Prostate gland (tissue), 2 donors: ENCODE measurements at places on chromosomes 1 and 21.
A peak's percentile ranks its signal among the peaks of the same experiment; 100 is the strongest.

DNA sequence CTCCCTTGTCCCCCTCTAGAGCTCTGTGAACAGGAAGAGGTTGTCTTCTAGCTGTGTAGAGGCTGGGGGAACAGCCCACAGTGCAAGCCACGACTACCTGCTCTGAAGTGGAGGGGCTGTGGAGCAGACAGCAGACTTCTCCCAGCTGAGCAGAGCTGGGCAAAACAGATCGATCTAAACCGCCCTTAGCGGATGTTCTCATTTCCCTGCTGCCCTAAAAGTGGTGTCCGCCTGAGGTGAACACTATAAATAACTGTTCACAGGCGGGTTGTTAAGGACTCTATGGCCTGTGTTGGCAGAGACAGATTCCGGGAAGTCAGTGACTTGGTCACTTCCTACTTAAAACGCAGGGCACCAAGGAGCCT lies 203.2 kb downstream of the RHOU start:
- no peak for DNase-seq

DNA sequence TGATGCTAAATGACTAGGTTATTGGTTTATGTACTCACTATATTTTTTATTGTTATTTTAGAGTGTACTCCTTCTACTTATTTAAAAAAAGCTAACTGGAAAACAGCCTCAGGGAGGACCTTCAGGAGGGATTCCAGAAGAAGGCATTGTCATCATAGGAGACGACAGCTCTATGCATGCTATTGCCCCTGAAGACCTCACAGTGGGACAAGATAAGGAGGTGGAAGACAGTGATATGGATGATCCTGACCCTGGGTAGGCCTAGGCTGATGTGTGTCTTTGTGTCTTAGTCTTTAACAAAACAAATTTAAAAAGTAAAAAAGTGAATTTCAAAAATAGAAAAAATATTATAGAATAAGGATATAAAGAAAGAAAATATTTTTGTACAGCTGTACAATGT lies 155.7 kb upstream of the CD34 start:
- DNase-seq, result no peak

- no peak for DNase-seq
These were observed 584 bp upstream of the C1orf141 start for GRCh38 chr1:67135354-67135753.

- no peak for DNase-seq
These were observed 22.9 kb downstream of the SAMSN1 start for GRCh38 chr21:14523234-14523633.

DNA sequence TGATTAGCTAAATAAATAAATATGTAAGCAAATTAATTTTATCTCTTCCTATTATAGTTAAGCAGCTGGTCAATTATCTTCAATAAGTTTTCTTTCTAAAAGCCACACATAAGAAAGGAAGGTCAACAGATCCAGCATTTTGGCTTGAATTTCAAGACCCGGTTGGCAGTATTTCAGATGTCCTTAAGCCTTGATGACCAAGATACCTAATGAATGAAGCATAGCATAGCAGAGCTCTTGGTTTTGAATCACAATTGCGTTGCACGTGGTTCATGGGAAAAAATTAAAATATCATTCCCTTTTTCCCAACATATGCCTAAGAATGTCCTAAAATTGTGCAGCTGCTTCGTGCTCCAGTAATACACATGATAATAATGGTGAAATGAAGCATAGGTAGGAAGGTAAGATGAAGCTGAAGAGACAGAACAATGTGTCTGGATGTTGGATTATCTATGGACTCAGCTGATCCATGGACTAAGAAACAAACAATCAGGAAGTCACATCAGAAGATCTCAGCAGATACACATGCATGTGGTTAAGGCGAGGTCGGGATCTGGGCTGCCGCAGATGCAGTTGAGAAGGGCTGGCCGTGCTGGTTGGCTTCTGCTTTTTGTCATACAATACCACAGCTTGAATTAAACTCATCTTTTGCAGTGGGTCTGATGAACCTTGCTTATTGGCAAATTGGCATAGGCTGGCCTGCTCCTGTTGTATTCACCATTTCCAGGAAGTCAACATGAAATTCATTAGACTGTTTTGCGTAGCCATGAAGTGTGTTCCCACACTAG lies 284.9 kb upstream of the RUNX1 start:
- DNase-seq, result no peak

DNA sequence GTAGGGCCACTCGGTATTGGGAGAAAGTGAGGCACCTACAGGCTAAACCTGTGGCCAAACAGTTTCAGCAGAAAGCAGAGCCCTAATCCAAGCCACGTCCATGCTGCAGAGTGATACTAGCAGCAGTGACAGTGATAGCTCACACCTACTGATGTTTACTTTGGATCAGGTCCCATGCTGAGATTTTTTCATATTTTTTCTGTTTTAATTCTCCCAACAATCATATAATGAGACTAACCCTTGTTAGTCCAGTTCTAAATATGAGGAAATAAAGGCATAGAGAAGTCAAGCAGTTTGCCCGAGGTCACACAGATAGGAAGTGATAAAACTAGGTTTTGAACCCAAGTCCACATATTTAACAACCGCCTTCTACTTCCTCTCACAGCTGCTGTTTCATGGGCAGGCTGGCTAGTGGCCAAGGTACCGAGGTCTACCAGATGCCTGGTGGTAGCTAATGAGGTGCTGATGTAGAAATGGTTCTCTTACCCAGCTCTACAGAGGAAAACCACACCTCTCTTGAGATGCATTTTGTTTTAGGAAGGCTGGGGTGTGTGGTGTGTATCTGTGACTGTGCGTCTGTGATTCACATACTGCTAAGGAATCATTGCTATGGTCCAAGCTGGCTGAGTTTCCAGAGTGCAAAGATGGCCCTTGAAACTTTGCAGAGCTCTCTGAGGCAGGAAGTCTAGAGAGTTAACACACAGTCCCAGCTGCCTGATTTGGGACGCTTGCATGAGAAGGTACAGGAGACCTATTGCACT lies 80.3 kb upstream of the ARTN start:
- no peak for DNase-seq

DNA sequence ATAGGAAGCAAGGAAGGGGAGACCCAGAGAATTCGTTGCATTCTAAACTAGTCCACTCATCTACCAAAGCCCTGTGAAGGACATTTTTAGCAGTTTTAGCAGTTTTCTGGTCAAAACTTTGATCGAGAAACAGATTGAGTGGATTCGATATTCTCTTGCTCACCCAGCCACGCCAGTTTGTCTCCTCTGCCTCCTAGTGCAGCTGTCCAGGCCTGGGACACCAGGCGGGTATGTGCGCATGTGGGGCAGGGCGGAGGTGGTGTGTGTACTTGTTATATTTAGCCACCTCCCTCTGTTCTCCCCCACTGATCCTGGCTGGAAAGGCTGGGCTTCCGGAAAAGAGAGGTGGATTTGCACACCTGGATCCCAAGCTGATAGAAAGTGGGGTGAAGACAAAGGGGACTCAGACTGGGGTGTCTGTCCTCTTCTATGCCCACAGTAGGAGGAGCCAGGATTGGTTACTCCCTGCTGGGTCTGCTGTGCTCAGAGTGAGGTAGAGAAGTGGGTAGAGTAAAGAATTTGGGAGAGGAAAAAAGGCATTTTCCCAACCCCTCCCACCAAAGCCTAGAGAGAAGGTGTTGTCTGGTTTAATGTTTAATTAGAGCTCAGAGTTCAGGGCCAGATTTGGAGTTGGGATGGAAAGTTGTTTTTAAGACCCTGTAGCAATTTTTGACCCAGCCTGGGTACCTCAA lies 3.8 kb downstream of the LMNA start:
- DNase-seq, result peak; percentile 86

DNA sequence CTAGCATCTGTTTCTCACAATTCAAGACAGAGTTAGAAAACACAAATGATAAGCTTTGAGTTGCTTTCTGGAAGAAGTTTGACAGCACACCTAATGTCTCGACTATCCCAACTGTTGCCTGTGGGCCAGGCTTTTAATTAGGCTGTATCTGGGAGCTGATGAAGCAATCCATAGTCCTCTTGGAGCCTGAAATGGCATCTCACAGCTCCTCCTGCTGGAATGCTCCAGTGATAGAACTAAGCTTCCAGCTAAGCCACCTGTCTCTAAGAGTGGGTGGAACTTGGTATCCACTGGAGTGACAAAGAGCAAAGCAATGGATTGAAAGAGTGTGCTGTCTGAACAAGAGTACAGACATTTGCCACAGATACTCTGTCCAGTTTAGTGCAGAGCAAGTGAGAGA lies 605.3 kb upstream of the NR5A2 start:
- DNase-seq, result no peak

GRCh38 chr1:205491794-205492193 lies 12.7 kb upstream of the CDK18 start:
- DNase-seq, result no peak

DNA sequence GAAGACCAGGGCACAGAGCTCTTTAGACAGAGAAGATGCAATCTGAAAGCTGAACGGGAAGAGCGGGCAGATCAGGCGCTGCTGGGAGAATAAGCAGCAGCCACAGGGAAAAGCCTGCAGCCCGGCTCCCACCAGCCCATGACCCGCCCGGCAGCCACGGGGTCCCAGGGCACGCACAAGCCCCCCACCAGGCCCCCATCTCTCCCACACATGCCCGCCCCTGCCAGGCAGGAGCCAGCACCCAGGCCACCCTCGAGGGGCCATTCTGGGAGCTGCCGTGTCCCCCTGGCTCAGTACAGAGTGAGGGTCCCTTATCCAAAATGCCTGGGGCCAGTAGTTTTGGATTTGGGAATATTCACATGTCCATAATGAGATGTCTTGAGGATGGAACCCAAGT lies 16.3 kb downstream of the SLC19A1 start:
- DNase-seq, result no peak

DNA sequence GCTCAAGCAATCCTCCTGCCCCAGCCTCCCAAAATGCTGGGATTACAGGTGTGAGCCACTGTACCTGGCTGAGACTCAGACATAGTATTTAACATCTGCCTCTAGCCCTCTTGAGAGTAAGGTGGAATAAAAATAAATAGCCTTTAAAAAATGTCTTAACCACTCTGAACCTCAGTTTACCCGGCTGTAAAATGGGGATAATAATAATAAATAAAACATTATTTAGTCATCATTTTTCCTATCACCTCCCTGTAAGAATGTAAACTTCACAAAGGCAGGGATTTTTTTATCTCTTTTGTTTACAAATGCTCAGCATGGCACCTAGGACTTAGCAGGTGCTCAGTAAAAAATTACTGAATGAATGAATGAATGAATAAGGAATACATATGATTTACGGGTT lies 17.2 kb downstream of the EPHB2 start:
- no peak for DNase-seq

GRCh38 chr1:76615253-76616035 lies 251.8 kb upstream of the ST6GALNAC5 start:
- DNase-seq, result no peak

GRCh38 chr21:42308161-42308913 lies 6.9 kb downstream of the TFF3 start:
- no peak for DNase-seq

DNA sequence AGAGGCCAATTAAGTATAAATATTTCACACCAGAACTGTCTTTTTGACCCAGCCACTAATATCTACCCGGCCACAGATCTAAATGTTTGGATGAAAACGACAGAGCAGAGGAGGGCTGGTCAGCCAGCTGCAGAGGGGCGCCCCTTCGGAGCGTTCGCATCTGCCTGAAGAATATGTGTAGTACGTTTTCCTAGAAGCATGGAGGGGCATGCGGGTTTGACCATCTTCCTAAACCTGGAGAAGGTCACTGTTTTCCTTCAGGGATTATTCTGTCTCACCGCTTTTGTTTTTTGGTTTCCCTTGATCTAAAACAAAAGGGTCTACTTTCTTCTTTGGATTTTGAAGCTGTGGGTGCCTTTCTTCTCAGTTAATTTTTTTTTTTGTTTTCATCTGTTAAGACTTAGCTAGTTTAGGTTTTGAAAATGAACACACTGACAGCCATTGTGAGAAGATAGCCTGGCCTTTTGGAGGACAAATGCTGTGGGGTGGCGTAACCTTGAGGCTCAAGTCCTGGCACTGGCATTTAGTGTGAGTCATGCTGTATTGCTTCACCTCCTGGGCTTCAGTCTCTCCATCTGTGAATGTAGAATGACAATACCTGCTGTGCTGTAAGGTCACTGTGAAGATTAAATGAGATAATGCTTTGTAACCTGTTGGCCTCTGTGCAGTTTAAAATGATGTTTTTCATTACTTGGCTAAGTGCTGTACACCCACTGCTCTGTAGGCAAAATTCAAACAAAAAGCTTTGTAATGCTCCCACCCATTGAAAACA lies 74.1 kb upstream of the IRF2BP2 start:
- DNase-seq, result peak; percentile 57

- DNase-seq, result no peak
These were observed 54.7 kb upstream of the ARTN start for GRCh38 chr1:43878854-43879253.

DNA sequence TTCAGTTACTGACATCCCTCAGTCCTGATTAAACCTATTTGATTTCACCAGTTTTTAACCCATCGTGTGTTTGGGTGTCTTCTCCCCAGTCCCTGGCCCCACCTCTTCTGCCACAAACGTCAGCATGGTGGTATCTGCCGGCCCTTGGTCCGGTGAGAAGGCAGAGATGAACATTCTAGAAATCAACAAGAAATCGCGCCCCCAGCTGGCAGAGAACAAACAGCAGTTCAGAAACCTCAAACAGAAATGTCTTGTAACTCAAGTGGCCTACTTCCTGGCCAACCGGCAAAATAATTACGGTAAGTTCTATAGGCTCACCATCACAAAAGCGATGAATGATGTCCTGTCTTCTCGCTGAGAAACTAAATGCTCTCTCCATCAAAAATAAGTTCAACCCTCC lies 28.7 kb downstream of the NBPF3 start:
- no peak for DNase-seq

DNA sequence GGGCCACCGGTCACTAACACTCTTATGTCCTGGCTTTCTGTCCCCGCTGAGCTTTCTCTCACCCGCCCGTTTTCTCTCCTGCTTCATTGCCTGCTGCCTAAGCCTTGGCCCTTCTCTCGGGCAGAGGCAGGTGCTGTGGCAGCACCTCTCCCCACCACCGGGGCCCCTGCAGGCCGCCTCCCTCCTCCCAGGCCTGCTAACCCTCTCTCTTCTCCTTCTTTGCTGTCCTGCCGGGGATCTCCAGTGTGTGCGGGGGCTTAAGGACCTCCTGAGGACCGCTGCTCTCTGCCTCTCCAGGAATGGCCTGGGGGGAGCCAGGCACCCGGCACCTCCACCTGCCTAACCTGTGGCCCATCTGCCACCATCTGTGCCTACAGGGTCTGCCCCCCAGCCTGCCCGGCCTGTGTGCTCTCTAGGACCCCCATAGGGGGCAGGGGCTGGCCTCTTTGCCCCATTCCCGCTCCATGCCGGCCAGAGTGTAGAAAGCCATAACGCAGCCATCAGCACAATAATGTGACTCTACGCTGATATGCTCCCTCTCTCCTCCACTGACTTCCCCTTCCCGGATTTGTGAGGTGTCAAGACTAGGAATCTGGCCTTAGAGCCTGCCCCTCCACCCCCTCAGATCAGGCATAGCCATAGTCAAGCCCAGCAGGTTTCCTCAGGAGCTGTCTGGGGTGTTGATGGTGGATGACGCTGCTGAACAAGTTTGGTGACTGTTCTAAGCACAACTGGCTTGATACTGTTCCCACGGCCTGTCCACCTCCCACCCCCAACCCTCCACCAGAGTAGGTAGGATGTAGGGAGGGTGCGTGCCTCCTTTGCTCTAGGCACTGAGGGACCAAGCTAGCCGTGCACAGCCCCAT lies 6.1 kb upstream of the SFN start:
- DNase-seq, result peak; percentile 64
